ENCODE measurements at places on chromosomes 2 and 18.

DNA sequence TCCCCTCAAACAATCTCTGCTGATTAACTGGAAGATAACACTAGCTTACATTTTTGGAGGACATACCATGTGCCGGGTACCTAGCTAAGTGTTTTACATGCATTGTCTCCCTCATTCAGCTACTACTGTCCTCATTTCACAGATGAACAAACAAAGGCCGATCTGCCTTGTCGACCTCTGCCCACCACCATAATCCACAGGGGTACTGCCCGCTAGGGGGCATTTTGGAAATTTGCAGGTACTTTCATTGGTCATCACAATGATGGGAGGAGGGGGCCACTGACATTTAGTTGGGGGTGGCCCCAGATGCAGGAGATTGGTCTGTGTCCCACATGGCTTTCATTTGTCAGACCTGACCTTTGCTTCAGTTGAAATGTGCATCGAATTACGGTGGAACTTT is 3.9 kb upstream of the TMEM163 start:
- DNase-seq: no peak

DNA sequence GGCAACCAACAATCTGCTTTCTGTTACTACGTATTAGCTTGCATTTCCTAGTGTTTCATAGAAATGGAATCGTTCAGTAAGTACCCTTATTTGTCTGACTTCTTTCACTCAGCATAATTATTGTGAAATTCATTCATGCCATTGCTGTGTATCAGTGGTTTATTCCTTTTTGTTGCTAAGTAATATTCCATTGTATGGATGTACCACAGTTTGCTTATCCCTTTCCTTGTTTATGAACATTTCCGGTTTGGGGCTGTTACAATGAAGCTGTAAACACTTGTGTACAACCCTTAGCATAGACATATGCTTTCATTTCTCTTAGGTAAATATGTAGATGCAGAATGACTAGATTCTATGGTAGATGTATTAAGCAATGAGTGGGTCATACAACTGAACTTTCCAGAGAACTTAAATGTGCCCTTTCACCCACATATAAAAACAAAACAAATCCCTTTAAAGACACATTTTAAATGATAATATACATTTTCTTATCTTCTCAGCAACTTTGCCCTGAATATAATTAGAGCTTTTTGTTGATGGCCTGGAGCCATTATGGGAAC is 21.9 kb downstream of the FER1L5 start:
- no peak for DNase-seq

- no peak for DNase-seq
Measured at GRCh38 chr18:33700513-33700976, 122.5 kb downstream of the ASXL3 start.

DNA sequence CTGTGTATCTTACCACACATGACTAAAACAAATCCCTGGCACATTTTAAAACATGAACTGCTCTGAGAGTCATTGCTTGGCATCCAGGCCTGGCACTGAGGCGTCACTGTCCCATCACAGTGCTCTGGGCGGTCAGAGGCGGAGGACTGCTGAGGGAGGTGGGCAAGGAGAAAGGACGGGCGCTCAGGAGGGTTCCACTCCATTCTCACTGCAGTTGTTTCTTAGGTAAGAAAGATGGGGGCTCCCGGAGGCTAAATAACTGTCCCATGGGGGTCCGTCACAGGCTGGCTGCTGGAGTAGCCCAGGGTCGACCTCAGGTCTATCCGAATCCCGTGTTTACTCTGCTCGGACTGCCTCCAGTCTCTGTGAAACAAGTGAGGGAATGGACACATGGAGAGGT is 117.5 kb downstream of the FAM168B start:
- no peak for DNase-seq

GRCh38 chr2:209519906-209520305 is 96.1 kb downstream of the MAP2 start:
- peak; percentile 92 for DNase-seq

GRCh38 chr2:82124629-82125028 is 1820.1 kb upstream of the LRRTM1 start:
- DNase-seq: no peak

GRCh38 chr2:172246649-172247048 is 143.9 kb upstream of the DLX2 start:
- no peak for DNase-seq

DNA sequence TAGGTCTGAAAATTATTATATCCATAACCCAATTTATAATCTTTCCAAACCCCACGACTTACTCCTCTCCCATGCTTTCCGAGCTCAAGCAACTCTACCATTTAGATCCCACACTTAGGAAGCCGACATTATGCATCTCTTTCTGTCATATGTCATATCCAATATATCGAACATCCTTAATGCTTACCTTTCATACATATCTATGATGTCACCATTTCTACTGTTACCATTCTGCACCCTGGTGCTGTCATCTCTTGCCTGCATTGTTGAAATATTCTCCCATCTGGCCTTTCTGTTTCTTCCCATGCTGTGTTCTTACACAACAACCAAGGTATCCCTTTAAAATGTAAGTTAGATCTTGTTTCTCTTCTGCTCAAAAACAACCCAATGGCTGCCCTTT is 127.1 kb upstream of the MC4R start:
- no peak for DNase-seq

GRCh38 chr2:54760310-54760709 is 36.8 kb downstream of the EML6 start:
- DNase-seq: peak; percentile 91

- DNase-seq: no peak
Measured at GRCh38 chr2:226207671-226208070, 591.9 kb downstream of the IRS1 start.

- no peak for DNase-seq
Measured at GRCh38 chr2:84782717-84783442, 98.0 kb downstream of the TRABD2A start.

DNA sequence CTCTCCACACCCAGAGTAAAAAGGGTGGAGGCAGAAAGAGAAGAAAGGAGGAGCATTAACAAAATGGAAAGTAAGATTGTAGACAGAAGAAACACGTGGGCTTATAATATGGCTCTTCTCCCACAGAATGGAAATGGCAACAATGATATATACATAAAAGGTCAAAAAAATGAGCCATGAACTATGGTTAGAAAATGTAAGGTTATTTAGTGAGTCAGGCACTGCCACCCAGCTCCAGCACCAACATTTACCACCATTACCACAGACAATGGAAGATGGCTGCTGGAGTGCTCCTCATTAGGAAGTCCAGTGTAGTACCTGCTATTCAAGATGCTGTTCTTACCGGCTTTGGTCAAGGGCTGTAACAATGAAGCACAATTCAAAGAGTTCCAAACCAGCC is 258.0 kb downstream of the ZEB2 start:
- DNase-seq: no peak

DNA sequence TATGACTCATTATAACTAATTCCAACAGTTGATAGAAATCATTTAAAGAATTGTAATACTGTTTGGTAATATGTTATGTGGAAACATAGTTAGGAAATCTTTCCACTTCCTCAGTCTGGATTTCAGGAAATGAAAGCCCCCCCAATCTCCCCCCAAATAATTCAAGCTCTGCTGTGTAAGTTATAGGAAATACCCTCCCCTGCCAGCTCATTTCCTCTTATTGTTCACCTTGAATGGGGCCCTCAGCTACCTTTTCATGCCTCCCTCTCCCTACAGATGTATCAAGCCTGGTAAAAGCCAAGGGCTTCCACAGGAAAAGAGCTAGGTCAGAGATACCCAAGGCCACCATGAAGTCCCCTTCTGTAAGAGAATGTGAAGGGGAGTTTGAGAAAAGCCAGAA is 155.5 kb downstream of the CNTNAP5 start:
- DNase-seq: no peak
